ENCODE measurements at places on chromosomes 7 and 10. TPM values are rescaled to one million over a fixed set of nuclear protein-coding genes. Genes with fewer than 3 reads are reported as not detected.

DNA sequence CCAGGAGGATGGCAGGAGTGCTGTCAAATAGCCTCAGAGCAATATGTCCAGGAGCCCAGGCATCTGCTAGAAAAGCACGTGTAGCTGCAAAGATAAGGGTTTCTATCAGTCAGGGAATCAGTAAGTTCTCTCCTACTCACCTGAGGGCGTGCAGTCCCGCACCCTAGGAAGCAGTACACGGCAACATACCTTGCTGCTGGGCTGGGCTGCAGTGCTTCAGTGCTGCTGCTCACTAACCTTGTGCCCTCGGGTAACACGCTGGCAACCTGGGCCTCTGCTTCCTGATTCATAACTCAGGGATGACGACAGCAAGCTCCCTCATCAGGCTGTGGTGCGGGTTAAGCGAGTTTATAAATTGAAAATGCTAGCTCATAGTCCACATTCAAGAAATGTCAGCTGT is 29.5 kb upstream of the CCNY start:
- no peaks in the 10 kb centered on the region for H3K4me1 ChIP-seq
- no peak overlapping the region for H3K4me3 ChIP-seq
- H3K27ac ChIP-seq, result no peak overlapping the region
- H3K27me3 ChIP-seq, result peaks cover 5% of the 10 kb centered on the region
- DNase-seq, result peak; percentile 64
- H3K36me3 ChIP-seq, result no peaks in the 10 kb centered on the region

GRCh38 chr7:25968205-25968993 is 183.6 kb upstream of the NFE2L3 start:
- H3K4me1 ChIP-seq, result no peaks in the 10 kb centered on the region
- H3K27me3 ChIP-seq, result peaks cover 20% of the 10 kb centered on the region
- H3K36me3 ChIP-seq, result no peaks in the 10 kb centered on the region
- no peak overlapping the region for H3K4me3 ChIP-seq
- no peak for DNase-seq

DNA sequence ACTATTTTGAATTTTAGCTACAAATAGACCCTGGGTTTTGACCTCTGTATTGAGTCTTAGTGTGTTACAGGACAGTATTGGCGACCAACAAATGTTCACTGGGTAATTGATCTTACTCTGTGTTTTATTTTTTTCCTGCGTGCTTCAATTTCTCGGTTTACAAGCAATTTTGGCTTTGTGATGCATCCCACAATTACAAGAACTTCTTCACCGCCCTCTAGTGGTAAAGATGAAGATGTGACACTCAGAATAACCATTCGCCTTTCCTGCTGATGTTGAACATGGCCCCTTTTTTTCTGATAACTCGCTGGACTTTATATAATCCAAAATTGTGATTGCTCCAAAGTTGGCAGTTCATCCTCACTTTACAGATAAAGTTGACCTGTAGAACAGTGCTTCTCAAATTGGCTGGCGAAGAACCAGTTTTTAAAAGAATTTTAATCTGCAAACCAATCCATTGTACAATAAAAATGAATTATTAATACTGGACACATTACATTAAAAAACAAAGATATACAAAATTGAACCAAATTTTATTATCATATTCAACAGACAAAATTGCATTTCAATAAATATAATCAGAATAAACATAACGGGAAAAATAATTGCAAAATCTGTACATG is 20.2 kb upstream of the SMC3 start:
- no peak for DNase-seq
- H3K4me1 ChIP-seq, result peaks cover 12% of the 10 kb centered on the region
- no peaks in the 10 kb centered on the region for H3K36me3 ChIP-seq
- H3K27me3 ChIP-seq, result no peaks in the 10 kb centered on the region

- H3K4me3 ChIP-seq, result no peak overlapping the region
- no peaks in the 10 kb centered on the region for H3K27me3 ChIP-seq
- peaks cover 38% of the 10 kb centered on the region for H3K36me3 ChIP-seq
- no peak for DNase-seq
- H3K4me1 ChIP-seq, result peaks cover 56% of the 10 kb centered on the region
- peak overlapping the region; percentile 67 for H3K27ac ChIP-seq
Observed at GRCh38 chr10:102802920-102803534, 34.2 kb downstream of the CYP17A1 start.

DNA sequence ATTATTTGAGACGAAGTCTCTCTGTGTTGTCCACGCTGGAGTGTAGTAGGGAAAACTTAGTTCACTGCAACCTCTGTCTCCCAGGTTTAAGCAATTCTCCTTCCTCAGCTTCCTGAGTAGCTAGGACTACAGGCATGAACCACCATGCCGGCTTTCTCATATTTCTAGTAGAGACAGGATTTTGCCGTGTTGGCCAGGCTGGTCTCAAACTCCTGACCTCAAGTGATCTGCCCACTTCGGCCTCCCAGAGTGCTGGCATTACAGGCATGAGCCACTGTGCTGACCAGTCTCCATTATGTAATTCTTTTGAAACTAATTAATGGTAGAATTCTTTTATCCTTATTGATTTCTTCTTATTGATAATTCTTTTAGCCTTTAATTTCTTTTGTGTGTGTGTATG is 32.5 kb downstream of the PCLO start:
- H3K4me3 ChIP-seq, result no peak overlapping the region
- H3K36me3 ChIP-seq, result no peaks in the 10 kb centered on the region
- DNase-seq, result no peak
- H3K27me3 ChIP-seq, result no peaks in the 10 kb centered on the region
- no peaks in the 10 kb centered on the region for H3K4me1 ChIP-seq

DNA sequence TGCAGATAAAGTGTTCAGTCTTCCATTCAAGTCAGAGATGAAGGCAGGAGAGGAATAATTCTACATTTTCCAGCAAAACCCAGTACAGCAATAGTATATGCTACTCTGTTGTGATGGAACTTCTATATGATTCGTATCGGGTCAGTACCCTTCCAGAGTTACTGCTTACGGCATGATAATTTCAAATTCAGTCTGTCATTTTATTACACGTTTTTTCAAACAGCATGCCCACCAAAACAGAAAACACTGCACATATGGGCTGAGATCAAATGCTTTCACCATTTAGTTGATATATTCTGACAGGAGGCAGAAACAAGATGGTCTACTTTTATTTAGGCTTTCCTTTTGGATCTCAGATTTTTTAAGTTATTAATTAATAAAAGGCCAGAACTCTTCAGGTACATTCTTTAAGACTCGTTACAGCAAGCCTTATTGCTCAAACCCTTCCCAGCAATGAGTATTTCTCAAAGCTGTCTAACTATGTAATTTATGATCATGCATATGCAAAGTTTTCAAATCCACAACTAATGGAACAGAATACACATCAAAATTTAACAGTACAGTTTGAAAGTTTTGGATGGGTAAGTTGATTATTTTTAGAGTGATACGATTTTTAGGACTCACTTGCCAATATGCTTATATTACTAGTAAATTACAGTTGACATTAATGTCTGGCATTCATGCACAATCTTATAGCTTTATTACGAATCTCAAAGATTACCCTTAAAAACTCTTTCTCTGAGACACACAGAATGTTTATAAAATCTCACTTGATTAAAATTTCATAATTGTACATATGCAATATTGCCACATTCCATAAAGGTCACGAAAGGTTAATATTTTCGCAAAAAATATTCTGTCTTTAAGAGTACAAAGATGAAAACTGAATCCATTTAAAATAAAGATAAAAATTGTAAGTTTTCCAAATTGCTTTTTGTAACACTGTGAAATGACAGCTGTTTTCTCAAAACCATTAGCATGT is 91.0 kb downstream of the ANK3 start:
- H3K4me3 ChIP-seq, result no peak overlapping the region
- H3K36me3 ChIP-seq, result no peaks in the 10 kb centered on the region
- H3K27ac ChIP-seq, result no peak overlapping the region
- no peaks in the 10 kb centered on the region for H3K27me3 ChIP-seq
- peaks cover 9% of the 10 kb centered on the region for H3K4me1 ChIP-seq

DNA sequence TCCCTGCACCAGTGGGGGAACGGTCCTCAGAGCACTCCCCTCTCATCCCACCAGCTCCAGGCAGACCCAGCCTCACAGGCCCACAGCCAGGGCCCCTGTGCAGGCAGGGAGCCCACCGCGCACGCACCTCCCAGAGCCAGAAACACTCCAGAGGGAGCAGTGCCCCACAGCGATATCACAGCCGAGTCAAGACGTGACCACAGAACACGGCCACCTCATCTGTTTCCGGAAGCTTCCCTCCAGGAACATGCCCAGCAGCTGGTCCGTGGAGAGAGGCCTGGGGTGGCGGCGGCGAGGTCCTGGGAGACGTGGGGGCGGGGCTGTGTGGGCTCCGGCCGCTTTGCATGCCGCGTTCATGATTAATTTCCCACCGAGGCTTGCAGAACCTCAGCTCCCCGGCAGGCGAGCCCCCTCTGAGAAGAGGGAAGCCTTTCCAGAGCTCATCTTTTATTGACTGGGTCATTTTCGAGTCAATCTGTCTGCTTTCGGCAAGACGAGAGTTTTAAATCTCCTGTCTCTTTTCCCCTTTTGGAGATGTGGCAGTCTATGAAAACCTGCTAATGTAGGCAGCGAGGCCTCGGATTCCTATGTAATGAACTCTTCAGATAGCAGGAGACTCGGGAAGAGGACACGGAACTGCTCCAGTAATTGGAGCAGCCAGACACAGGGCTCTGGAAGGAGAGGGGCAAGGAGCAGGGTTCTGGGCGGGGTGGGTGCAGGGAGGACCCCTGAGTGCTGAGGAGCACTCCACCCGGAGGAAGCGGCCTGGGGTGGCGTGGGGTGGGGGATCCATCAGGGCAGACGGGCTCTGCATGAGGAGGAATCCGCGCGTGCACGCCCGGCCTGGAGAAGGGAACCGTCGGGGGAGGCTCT is 242.8 kb downstream of the ELFN1 start:
- peaks cover 12% of the 10 kb centered on the region for H3K4me1 ChIP-seq
- H3K27me3 ChIP-seq, result no peaks in the 10 kb centered on the region
- no peak overlapping the region for H3K4me3 ChIP-seq
- H3K36me3 ChIP-seq, result no peaks in the 10 kb centered on the region
- no peak overlapping the region for H3K27ac ChIP-seq
- DNase-seq, result no peak

DNA sequence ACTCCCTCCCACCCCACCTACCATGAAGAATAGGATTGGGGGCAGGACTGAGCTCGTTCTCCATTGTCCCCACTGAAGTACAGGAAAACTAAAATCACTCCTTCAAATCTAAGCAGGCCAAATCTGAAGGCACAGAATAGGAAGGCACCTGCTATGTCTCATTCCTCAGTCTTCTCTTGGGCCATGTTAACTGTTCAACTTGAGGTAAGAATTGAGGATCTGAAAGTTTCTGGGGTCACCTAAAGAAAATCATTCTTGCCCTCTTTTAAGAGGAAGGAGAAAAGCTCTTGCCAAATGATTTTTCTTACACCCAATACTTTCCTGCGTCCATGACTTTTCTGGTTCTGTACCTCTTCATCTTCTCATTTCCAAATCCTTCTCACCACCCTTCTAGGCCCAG is 4.9 kb downstream of the CPN1 start:
- DNase-seq, result no peak
- no peaks in the 10 kb centered on the region for H3K4me1 ChIP-seq
- no peak overlapping the region for H3K4me3 ChIP-seq
- H3K27me3 ChIP-seq, result no peaks in the 10 kb centered on the region
- H3K27ac ChIP-seq, result no peak overlapping the region

- no peaks in the 10 kb centered on the region for H3K27me3 ChIP-seq
- H3K4me3 ChIP-seq, result peak overlapping the region; percentile 48
- DNase-seq, result peak; percentile 69
- peak overlapping the region; percentile 72 for H3K27ac ChIP-seq
Observed at GRCh38 chr10:114684084-114684821, 26.2 kb upstream of the ABLIM1 start.

DNA sequence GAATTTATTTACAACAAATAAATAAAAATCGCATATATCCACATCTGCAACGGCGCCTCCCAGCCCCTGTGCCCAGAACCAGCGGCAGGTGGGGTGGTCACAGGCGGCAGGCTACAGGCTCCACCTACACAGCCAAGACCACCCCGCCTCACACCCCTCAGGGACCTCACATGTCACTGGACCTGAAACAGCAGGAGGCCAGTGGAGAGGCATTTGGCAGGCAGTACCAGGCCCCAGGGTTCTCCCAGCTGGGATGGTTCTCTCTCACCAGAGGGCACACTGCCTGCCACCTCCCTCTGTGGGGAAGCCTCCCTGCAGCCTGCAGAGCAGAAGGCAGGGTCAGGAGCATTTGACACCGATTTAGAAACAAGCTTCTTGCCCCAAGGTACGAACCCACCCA is 81.5 kb downstream of the MAD1L1 start:
- no peak overlapping the region for H3K27ac ChIP-seq
- no peaks in the 10 kb centered on the region for H3K4me1 ChIP-seq
- H3K4me3 ChIP-seq, result no peak overlapping the region
- H3K27me3 ChIP-seq, result no peaks in the 10 kb centered on the region

- DNase-seq, result no peak
- no peaks in the 10 kb centered on the region for H3K36me3 ChIP-seq
- H3K27me3 ChIP-seq, result no peaks in the 10 kb centered on the region
- no peak overlapping the region for H3K27ac ChIP-seq
- H3K4me3 ChIP-seq, result no peak overlapping the region
- H3K4me1 ChIP-seq, result no peaks in the 10 kb centered on the region
Observed at GRCh38 chr7:26167303-26167934, 15.4 kb downstream of the NFE2L3 start.

DNA sequence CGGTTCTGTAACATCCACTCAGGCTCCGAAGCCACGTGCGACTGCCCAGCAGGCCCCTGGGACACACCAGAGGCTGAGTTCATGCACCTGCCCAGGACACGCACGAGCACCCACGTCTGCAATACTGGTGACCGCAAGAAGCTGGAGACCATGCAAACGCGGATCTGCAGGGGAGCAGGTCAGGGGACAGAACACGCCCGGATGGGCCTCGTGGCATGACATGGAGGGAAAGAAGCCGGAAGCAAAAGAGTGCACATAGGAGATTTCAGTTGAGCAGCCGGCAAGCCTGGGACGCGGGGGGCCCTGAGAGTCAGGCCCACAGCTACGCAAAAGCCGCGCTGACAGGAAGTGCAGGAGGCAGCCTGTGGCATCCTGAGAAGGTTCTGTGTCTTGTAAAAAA is 73.7 kb downstream of the FOXL3 start:
- H3K27me3 ChIP-seq, result peaks cover 28% of the 10 kb centered on the region
- H3K4me3 ChIP-seq, result no peak overlapping the region
- no peaks in the 10 kb centered on the region for H3K4me1 ChIP-seq
- H3K27ac ChIP-seq, result no peak overlapping the region
- DNase-seq, result peak; percentile 39
- no peaks in the 10 kb centered on the region for H3K36me3 ChIP-seq

DNA sequence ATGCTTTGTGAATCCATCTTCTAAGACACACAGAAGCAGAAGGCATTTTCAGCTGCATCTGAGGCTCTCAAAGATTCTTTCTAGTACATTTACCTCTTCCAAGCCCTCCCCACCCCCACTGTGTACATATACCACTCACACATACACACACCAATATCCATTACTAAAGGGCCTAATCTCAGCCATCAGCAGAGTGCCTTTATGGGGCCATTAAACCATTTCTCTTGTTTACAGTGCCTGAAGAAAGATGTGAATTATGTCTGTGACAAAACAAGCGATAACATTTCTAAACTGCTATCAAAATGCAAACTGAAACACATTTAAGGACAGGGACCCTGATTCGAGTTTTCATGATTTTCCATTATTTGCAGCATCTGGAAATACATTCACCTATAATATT is 40.0 kb downstream of the ETV1 start:
- no peak for DNase-seq
- H3K4me1 ChIP-seq, result peaks cover 22% of the 10 kb centered on the region
- no peaks in the 10 kb centered on the region for H3K36me3 ChIP-seq
- H3K27me3 ChIP-seq, result no peaks in the 10 kb centered on the region

The NEURL1 gene
- total RNA-seq, result 0.95 TPM

The SCIN gene
- 21.1 TPM for total RNA-seq

The ZNF248 gene
- total RNA-seq, result 14.3 TPM

The SH2D4B gene
- total RNA-seq, result 1.4 TPM

The CHCHD2 gene
- 199 TPM for total RNA-seq

The TRPV5 gene
- not detected for total RNA-seq
